Fibroblast of lung (primary cell): ENCODE measurements at places on chromosomes 1 and 21. TPM values are rescaled to one million over a fixed set of nuclear protein-coding genes. Genes with fewer than 3 reads are reported as not detected.

- H3K36me3 ChIP-seq = no peaks in the 10 kb centered on the region
- no peak overlapping the region for H3K4me3 ChIP-seq
- H3K27me3 ChIP-seq = no peaks in the 10 kb centered on the region
- no peak overlapping the region for H3K27ac ChIP-seq
Measured at GRCh38 chr1:117608758-117609157, 2.9 kb downstream of the TENT5C start.

GRCh38 chr1:234716908-234717375, 107.0 kb upstream of the IRF2BP2 start:
- H3K27me3 ChIP-seq = no peaks in the 10 kb centered on the region
- no peak overlapping the region for H3K4me3 ChIP-seq
- DNase-seq = no peak
- no peaks in the 10 kb centered on the region for H3K36me3 ChIP-seq

DNA sequence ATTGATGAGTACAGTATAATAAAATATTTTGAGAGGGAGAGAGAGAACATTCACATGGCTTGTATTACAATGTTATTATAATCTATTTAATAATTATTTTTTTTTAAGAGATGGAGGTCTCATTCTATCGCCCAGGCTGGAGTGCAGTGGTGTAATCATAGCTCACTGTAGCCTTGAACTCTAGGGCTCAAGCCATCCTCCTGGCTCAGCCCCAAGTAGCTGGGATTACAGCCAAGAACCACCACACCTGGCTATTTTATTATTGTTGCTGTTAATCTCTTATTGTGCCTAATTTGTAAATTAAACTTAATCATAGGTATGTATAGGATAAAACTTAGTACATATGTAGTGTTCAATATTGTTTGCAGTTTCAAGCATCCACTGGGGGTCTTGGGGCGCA, 57.8 kb downstream of the HS2ST1 start:
- H3K27ac ChIP-seq = no peak overlapping the region
- H3K4me1 ChIP-seq = no peaks in the 10 kb centered on the region
- no peaks in the 10 kb centered on the region for H3K27me3 ChIP-seq
- H3K36me3 ChIP-seq = no peaks in the 10 kb centered on the region
- H3K4me3 ChIP-seq = no peak overlapping the region
- DNase-seq = no peak

DNA sequence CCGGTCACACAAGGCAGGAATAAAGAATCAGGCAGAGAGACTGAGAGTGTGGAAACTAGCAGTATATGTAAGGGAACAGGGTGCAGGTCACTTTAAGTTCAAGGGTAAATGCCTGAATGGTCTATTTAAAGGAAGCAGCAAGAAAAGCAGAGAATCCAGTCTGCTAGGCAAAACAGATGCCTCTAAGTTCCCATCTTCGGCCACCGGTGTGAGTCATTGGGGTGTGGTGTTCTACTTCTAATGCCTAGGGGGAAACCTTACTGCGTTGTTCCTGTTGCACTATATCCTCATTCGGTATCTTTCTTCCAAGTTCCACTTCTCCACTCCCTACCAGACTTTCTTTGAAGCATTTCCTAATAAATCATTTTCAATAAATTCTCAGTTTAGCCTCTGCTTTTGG, 259.9 kb downstream of the HHIPL2 start:
- DNase-seq = no peak
- no peak overlapping the region for H3K27ac ChIP-seq
- H3K4me1 ChIP-seq = peaks cover 3% of the 10 kb centered on the region
- no peak overlapping the region for H3K4me3 ChIP-seq
- no peaks in the 10 kb centered on the region for H3K27me3 ChIP-seq

Gene CDC42
- 143 and 325 TPM in 2 replicates for total RNA-seq

Gene KCNE1
- total RNA-seq = under 0.01 and 0.33 TPM in 2 replicates

Gene AMY1A
- not detected in 2 replicates for total RNA-seq
